ENCODE measurements at places on chromosomes 2 and 18.

DNA sequence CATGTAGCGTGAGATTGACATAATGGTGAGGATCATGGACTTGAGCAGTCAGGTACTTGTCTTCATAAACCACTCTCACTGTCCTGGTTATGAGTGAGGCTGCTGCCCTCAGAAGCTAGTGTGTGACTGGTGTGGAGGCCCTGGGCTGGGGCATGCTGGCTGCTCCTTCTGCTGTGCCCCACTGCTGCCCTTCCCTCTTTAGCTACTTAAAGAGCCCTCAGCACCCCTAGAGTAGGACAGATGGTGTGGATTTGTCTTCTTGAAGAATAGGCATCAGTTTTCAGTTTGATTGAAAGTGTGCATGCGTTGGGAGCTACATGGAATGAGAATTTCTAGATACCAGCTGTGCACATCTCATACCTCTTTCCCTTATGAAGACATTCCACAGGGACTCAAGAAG is 15.4 kb downstream of the CPLX4 start:
- no peak for DNase-seq

- DNase-seq: no peak
These were observed 54.0 kb upstream of the STRN start for GRCh38 chr2:37020212-37020886.

DNA sequence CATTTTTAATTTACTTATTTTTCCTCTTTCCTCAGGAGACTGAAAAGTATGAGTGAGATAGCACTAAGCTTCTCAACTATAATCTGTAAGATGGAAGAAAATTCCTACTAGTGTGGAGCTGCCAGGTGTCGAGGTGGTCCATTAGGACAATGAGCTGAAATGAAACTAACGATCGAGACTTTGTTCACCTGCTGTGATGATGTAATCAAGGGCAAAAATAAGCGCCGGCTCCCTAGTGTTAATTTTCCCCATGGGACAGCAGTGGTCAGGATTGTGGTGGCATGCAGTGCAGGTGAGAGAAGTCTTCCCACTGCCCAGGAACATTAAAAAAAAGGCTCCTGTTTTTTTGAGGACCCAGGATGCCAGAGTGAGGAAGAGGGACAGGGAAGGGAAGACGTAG is 859.1 kb upstream of the GCFC2 start:
- no peak for DNase-seq

DNA sequence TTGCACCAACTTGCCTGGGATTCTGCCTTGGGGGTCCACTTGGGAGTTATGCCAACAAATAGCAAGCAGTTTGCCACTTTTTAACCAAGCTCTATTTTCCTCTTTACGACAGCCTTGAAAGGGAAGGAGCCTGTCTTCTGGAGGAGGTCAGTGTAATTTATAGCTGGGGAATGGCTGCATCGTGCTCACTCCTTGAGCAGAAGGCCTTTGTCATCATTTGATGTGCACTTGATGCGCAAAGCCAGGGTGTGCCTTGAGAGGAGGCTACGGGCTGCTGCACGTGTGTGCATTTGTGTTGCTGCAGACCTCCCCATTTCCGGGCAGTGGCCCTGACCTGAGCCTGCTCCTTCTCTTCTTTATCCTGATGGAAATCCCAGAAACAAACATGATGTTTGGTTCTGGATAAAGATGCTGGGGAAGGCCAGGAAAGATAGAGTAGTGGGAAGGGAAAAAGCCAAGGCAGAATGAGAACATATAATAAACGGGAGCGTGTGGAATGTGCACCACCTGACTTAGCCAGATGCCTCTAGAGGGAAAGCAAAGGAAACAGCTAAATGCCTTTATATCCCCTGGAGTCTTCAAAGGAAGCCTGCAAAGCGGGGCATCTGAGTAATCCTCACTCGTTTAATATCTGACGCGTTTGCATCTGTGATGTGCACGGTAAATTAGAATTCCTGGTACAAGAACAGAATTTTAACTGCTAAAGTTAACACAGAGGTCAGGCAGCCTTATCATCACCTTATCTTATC is 68.3 kb upstream of the ZNF521 start:
- DNase-seq: no peak

DNA sequence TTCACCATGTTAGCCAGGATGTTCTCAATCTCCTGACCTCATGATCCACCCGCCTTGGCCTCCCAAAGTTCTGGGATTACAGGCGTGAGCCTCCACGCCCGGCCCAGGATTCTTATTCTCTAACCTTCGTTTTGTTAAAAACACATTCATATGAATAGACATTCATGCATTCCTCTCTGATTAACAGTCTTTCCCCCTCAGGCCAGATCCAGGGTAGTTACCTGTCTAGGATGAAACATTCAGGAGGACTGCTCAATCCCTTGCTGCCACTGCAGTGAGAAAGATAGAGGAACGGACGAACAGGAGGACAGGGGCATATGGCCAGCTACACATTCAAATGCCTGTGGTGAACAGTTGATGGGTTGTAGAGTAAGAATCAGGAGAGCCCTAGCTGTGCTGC is 39.6 kb upstream of the EPC2 start:
- DNase-seq: no peak

DNA sequence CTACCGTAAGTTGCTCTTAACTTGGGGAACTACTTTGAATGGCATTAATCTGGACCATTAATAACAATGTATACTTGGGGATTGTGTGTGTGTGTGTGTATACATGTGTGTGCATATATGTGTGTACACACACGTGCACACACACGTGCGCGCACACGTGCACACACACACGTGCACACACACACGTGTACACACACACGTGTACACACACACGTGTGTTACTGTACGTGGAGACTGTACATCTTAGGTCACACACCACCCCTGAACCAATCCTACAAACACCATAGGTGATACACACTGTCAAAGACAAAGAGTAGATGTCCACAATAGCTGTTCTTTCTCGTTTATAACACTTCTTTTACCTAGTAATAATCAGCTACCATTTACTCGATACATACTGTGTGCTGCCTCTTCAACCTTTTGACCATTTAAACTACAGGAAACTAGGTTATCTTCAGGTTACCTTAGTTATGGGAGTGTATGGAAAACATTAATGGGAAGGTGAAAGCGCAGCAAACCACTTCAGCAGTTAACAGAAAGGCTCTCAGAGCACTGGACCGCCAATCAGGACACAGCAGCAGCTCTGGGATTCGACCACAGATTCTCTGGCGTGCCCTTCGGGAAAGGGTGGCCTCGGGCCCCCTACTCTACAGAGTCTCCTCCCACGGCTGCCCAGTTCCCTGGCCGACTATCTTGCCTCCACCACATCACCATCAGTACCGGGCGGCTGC is 894 bp upstream of the GCC2 start:
- no peak for DNase-seq

DNA sequence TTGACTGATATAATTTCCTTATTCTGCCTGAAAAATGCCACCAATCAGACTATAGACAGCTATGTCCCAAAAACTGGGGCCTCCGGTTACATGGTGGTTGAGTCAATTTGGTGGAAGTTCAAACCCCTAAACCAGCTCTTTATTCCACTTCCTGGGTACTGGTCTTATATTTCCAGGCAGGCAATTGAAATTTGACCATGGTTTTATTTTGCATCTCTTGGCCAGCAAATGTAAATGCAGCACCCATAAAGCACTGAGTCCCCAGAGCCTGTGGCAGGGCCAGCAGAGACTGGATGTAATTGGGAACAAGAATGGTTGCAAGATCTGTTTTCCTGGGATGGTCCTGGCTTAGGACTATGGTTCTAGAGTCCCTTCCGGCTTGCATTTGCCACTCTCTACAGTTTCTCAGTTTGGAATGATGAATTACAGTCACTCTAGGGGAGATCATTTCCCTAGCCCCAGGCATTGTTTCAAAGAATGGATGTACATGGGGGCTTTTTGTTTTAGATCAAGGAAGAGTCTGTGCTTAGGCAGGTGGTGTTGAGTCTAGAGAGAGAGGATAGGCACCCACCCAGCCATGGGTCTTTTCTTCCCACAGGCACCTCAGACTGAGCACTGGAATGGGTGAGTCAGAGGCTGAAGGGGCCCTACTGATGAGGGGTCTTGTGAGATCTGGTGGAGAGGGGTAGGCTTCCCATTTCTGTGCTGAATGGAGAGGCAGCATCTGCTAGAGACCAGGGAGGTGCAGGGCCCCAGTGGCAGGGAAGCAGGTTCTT is 108.4 kb upstream of the CDC42EP3 start:
- DNase-seq: no peak

DNA sequence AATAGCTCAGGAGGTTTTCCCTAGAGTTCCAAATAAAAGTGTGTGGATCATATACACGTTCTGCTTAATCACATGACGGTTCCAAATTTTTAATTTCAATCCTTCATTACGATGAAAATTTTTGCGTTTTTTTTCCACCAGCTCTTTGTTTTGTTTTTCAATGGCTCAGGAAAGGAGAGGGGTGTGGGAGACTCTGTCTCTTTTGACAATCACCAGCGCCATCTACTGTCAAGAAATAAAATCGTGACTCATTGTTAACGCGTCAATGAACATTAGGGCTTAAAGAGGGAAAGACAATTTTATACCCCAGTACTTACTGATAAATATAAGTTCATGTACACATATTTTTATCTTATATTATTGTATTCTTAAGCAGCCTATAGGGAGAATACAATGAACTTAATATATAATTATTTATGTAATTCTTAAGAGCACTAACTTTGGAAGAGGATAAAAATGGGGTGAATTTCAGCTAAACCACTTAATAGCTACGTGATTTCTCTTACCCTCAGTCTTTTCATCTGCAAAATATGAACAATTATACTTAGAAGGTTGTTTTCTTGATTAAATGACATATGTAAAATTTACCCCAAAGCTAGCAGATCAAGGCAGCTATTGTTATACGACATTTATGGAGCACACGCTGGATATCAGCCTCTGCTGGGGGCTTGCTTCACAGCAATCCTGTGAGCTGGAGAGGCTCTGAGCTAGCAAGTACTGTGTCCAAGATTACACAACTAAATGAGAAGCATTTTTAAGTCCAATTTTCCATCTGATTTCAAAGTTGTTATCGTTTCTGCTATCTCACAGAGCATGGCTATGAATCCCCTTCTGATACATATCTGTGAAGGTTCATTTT is 47.4 kb upstream of the RMDN2 start:
- DNase-seq: no peak

GRCh38 chr2:111100087-111100764 is 20.5 kb upstream of the BCL2L11 start:
- no peak for DNase-seq

GRCh38 chr2:85724731-85725181 is 29.0 kb upstream of the ATOH8 start:
- DNase-seq: no peak

GRCh38 chr2:96507957-96508520 is 2.9 kb upstream of the NEURL3 start:
- DNase-seq: peak; percentile 96

- no peak for DNase-seq
These were observed 22.4 kb downstream of the TEX51 start for GRCh38 chr2:126921066-126921465.

DNA sequence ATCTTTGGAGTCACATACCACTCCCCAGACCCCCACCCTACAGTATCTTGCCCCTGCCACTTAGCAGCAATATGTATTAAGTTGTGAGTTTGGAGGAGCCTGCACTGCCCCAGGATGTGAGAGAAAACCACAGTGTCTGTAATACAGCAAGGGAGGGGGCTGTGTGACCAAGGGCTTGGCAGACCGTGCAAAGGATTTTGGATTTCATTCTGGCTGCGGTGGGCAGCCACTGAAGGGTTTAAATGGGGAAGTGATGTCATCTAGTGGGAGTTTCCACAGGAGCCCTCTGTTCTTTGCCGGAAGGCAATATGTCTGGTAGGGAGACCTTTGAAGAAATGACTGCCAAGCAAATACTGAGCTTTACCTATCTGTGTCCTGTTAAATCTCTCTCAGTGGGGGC is 202.4 kb downstream of the FHOD3 start:
- no peak for DNase-seq

- DNase-seq: no peak
These were observed 12.6 kb downstream of the GNLY start for GRCh38 chr2:85706599-85707296.

- no peak for DNase-seq
These were observed 59.5 kb downstream of the CHN1 start for GRCh38 chr2:174945601-174946260.

DNA sequence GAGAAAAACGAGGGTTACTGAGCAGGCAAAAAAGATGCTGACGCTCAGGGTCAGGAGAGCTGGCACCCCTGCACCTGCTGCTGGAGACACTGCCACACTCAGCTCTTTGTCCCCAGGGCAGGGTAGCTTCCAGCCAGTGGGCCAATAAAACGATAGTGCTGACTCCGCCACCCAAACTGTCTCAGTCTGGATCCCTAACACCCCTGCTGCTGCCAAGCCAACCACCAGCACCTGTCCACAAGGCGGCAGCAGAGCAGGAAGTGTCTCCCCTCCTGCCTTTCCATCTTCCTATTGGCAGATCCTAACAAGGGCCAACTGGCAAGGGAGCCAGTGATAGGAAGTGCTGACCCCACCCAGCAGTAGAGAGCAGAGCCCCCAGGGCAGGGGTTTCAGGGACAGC is 531.5 kb upstream of the SALL3 start:
- no peak for DNase-seq

DNA sequence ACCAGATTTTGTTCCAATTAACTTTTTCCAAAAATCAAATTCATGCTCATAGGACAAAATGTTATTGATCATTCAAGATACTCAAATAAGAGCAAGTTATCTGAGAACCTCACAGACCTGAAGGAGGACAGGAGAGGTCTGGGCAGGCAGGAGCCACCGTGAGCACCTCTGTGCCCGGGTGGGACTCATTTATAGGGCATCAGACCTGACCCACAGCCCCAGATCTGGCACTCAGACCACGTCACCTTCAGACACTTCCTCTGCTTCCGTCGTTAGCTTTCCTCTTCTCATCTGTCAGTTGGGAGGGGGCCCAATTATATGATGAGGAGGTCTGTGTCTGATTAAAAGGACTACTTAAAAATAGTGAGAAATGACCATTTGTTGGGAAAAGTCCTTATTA is 169.4 kb downstream of the EIPR1 start:
- DNase-seq: no peak

DNA sequence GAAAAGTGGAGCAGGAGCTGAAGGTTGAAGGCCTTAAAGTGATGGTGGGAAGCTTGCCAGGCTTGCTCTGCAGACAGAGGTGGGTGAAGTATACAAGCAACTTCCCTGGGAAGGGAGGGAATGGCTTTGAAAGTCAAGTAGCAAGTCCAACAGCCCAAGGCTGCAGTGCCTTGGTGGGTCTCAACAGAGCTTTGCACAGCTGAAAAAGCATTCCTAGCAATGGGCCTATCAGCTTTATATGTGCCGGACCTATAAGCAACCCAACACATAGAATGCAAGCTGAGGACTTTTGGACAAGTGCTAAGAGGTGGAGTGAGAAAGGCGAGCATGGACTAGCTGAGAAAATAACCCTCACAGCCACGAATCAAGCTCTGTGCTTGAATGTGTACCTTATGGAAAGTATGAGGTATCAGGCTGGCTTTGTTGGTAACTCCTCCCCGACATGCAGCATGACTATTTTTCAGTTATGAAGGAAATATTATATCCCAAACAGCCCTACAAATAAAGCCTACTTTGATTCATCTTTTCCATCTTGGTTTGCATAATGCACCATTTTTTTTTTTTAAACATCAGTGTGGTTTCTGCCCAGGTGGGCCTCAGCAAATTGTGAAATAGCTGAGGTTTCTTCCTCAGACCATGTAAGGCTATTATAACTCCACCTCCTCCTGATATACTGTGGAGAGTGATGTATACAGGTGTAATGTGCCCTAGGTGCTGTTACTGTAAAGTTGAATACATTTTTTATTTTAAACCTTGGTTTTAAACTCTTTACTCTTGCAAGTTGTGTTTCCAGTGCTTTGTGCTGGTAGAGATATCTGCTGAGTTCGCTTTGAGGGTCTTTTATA is 241.4 kb upstream of the CXCR4 start:
- no peak for DNase-seq

Measured in stimulated activated CD8-positive, alpha-beta memory T cell treated with anti-CD3 and anti-CD28 coated beads, Interleukin-15, amount 100 ng/mL, for 24 hours (primary cell).